Erythroblast (primary cell): ENCODE measurements at places on chromosomes 11 and 22.
A peak's percentile ranks its signal among the peaks of the same experiment; 100 is the strongest.

DNA sequence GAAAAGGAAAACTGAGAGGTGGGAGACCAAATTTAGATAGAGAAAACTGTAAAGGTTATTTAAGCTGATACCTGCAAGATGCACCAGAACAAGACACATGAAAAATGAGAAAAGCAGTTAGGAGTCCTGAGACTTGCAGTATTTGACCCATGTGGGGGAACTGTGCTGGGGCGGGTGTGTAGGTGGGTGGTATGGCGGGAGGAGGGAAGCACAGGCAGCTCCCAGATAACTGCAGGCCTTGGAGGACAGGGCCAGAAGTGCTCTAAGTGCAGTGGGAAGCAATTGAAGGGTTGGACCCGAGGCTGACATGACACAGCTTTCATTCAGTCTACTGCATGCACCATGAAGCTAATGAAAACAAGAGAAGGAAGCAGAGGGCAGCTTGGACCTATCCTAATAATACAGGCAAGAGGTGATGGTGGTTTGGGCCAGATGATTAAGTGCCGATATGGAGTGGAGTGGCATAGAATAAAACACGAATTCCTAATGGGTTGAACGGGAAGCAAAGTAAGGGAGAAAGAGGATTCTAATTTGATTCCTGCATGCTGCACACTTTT is 48.0 kb upstream of the ANO3 start:
- no peak for DNase-seq

GRCh38 chr11:80414181-80415165 is 973.6 kb upstream of the TENM4 start:
- DNase-seq, result no peak

DNA sequence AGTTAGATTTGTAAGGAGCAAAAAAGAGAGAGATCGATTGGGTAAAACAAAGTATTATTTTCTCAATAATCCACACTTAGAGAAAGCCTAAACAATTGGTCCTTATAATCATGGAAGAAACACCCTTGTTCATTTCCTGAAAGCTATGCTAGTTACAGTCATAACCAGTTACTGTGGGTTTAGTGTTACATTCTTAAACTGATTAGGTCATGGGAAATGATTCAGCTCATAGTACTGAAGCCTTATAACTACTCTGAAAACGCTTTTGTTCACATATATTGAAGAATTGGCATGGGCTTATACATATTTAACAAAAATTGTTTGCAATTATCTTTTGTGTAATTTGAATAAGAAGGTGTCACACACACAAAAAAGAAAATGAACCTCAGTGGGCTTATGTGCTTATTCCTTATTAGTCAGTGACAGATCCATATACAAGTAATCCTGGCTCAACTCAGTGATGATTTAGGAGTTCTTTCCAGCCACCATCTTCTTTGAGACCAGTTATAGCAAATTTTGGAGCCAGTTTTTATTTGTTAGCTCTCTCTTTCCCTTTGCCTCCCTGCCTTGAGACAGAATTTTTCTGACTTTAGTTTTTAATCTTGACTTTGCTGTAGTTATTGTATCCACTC is 198.5 kb upstream of the CTSC start:
- DNase-seq, result no peak

DNA sequence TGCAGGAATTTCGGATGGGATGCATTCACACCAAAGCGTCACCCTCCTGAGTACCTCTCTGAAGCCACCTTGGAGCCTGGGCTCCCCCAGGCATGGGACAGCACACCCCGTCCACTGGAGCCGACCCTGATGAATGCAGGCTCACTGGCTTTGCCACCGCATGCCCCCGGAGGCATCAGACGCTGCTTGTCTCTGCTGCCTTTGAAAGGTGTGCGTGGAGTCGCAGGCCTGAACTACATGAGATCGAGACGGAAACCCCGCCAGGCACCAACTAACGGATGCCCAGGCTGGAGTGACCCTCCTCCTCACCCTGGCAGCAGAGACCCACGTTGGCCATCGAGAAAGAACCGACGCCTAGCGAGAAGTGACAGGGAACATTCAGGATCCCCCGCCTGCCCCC is 22.5 kb downstream of the KRTAP5-5 start:
- DNase-seq, result no peak

- no peak for DNase-seq
These were observed 29.8 kb downstream of the SGSM3 start for GRCh38 chr22:40400159-40400558.

DNA sequence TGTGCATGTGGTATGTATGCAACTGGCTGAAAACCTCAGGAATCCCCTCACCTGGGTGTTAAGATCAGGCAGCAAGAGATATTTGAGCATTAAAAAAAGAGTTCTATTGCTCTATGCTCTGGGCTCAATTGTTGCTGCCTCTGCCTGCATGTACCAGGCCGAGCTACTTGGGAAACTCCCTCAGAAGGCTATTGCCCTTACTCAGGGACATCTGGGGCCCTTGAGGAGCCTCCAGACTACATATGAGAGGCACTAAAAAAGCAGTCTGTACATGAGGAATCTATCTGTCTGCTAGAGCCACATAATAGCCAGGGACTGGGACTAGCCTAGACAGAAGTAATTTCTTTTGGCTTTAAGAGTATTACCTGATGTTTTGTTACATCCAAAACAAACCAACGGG is 120.1 kb downstream of the SWAP70 start:
- DNase-seq, result peak; percentile 37
